Stimulated activated CD4-positive, alpha-beta T cell treated with anti-CD3 and anti-CD28 coated beads, TNF-alpha, amount 100 ng/mL, for 24 hours (primary cell): ENCODE measurements at places on chromosomes 5 and 9.

- DNase-seq: no peak
These were observed 39.2 kb upstream of the RARS1 start for GRCh38 chr5:168446983-168447619.

GRCh38 chr5:139848508-139849100 is 53.0 kb downstream of the PSD2 start:
- DNase-seq: peak; percentile 16

- no peak for DNase-seq
These were observed 43.6 kb upstream of the KDM4C start for GRCh38 chr9:6714176-6714575.

DNA sequence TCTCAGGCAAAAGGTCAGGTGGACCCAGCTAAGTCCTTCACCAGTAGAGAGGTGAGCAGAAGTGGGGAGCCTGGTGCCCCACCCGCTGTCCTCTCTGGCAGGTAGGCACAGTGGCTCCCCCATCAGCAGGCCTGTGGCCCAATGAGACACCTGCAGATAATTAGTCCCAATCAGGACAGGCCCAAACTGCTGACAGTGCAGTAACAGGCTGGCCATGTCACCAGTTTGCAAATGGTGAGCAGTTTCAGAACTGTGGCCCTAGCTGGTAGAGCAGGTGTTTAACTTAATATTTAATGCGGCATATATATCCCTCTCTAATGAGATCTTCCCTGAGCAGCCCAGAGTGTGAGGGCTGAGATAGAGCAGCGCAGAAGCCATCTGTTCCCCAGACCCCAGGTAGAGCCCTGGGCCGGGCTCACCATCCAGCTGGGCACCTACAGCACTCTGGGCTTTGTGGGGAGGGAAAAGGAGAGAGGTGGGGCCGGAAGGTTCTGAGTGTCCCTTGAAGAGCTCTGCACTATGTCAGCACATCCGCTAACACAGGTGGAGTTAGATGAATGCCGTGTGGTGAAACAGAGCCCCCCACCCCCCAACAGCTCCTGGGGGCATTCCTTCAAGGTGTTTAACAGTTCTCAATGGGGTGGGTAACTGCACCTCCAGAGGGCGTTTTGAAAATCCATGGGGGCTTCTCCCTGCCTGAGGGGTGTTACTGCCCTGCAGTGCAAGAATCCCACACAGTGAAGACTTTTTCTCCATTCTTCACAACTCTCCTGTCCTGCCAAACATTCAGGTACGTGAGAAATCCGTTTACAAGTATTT is 120.5 kb downstream of the PAX5 start:
- DNase-seq: no peak

DNA sequence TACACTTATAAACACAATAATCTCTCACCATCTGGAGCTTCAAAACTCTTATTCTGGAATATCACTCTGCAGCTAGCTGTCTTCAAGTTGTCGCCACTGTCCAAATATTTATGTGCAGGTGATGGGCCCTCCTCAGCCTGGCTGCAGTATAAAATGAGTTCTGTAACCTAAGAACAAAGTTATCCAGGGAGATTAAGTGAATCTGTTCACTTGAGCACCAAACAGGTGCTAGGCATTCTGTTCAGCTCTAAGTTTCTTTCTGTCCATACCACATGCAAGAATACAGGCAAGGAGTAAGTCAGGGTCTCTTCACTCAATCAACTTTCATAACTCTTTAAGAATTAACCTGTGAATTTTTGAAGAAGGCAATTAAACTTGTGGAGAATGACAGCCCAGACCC is 344.1 kb downstream of the PLK2 start:
- DNase-seq: no peak
